ENCODE measurements at places on chromosomes 4 and X.
A peak's percentile ranks its signal among the peaks of the same experiment; 100 is the strongest.

DNA sequence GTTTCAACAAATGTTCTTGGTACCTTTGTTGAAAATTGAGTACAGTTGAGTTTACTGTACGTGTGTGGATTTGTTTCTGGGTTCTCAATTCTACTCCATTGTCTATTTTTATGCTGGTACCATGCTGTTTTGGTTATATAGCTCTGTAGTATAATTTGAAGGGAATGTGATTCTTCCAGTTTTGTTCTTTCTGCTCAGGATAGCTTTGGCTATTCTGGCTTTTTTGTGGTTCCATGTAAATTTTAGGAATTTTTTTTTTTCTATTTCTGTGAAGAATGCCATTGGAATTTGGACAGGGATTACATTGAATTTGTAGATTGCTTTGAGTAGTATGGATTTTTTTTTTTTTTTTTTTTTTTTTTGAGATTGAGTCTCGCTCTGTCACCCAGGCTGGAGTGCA lies 373.4 kb downstream of the IL15 start:
- no peak for DNase-seq

DNA sequence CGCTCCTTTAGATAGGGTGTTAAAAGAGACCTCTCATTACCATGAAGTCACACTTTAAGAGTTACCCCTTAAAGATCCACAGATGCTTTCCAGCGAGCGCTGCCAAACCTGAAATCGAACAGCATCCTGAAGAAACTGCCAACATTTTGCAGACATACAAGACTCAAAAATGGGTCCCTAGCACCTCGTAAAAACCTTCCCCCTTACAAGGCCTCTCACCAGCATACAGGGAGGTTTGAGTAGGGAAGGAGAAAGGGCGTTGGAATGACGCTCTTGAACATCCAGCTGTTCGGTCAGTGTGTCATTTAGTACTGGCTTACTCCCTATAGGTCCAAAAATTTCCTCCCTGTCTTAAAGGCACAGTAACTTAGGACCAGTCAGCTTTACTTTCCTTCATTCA lies 45.3 kb upstream of the PGRMC1 start:
- peak; percentile 4 for DNase-seq

DNA sequence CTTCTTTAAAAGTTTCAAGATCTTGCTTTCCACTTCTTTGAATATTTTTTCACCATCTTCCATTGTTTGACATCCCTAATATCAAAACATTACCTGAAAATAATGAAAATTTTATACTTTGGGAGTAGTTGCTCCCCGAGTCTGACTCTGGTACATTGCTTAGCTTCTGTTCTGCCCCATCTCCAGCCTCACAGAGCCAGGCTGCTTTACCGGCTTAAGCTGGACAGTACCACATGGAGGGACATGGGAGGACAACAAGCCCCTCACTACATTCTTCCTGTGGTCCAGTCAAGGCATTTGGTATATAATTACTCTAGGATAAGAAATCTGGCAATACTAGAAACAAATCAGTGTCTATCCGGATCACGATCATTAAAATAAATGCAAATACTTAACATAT lies 60.2 kb downstream of the UGT8 start:
- DNase-seq, result no peak

DNA sequence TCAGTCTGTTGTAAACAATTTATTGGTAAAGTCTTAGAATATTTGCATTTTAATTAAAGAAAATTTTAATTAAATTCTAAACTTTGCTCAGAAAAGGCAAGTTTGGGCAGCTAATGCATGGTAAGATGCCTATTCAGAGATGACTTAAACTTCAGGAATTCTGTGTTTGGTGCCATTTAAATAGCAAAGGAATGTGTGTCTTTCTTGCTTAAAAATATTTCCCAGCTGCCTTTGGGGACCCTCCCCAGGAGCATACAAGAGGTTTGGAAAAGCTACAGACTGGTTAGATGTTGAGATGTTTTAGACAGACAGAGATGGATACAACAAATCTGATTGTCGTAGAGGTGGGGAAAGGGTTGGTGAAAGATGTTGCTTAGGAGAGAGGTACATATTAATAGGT lies 36.5 kb downstream of the AFF2 start:
- no peak for DNase-seq

DNA sequence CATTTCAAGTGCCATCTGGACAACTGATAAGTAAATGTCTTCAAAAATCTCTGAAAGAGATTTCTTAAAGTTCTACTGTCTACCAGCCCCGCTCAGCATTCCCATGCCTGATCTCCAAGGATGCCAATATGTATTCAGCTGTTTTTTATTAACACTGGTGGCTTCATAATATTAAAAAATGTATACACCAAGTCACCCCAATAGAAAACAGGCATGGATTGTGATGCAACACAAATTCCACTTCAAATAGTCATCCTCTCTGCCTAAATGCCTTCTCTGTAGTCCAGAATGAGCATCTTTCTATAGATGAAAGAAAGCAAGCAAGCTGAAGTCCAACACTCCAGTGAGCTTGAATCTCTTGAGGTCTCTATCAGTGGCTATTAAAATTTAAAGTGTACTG lies 152.2 kb upstream of the PPARGC1A start:
- DNase-seq, result no peak

GRCh38 chr4:34112573-34112972 lies 2131.7 kb downstream of the ARAP2 start:
- no peak for DNase-seq

DNA sequence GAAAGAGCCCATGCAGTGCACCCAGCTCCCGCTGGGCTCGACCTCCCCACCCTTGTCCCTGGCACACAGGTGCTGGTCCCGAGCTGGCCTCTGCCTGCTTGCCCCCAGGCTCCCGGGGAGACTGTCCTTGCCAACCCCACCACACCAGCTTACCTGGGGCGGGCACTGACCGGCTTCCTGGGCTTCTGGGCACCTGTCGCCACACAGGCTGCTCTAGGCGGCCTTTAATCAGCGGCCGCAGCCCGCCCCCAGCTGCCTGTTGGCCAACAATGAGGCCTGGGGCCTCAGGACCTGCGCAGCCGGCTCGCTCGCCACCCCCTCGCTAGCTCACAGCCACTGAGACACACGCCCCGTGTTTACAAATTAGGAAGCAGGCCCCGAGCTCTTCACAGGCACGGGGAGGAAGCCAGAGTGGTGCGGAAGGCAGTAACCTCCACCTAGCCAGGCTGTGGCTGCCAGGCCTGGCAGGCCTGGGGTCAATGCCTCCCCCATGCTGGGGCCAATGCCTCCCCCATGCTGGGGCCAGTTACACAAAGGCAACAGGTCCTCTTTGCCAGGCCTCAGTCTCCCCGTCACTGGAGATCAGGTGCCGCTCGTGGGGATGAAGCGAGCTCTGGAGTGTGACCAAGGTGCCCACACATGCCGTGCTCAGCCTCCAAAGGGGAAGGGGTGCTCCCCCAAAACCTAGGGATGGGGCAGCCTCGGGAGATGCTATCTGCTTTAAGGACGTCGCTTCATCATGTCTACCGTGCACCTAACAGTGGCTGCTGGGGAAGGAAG lies at the start of gene TREX2:
TREX2 (minus strand) TSS at position 201 of the 780 bp plus-strand sequence. CDS start 626 bp downstream, outside the sequence.
- no peak for DNase-seq

GRCh38 chrX:9336456-9336855 lies 128.4 kb upstream of the TBL1X start:
- no peak for DNase-seq

DNA sequence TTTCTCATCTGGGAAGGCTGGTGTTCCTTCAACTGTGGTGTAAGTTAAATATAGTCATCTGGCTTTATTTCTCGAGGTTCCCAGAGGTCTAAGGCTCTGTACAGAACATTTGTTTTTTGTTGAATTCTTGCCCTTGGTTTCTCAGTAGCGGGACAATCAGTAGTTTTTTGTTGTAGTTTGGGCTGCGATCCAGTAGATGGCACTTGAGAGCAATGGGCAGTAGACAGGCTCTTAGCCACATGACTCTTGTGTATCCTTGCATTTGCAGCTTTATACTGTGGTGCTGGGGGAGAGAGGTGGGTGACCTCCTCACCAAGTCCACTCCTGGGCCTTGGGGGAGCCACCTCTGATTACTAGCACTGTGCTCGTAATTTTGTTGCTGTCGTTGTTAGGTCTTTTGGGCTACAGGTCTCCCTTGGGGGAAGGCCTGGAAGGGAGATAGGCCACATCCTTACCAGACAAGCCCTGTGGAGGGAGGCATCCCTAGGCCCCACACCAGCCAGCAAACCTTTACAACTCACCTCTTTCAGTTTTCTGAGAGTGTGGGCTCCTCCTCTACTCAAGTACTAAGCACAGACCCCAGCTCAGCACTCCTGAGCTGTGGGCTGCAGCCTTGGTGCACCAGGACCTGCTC lies 8.1 kb downstream of the ETDB start:
- DNase-seq, result no peak

DNA sequence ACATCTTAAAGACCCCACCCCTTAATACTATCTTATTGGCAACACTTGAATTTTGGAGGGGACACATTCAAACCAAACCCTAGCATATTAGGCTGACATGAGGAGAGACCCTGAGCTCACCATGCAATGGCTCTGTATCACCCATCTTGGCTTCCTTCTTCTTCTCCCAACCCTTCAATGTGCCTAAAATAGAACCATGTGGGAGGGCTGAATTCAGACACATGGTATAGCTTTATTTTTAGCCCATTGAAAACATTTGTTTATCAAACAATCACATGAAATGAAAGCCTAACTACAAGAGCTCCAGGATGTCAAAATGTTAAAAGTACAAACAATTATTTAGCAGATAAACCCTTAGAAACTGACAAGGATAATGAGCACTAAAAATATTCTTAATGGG lies 81.6 kb downstream of the RASL11B start:
- DNase-seq, result no peak

GRCh38 chr4:125639182-125639621 lies 324.4 kb downstream of the FAT4 start:
- no peak for DNase-seq

- no peak for DNase-seq
These were observed 72.5 kb downstream of the UBE2K start for GRCh38 chr4:39770471-39770870.

DNA sequence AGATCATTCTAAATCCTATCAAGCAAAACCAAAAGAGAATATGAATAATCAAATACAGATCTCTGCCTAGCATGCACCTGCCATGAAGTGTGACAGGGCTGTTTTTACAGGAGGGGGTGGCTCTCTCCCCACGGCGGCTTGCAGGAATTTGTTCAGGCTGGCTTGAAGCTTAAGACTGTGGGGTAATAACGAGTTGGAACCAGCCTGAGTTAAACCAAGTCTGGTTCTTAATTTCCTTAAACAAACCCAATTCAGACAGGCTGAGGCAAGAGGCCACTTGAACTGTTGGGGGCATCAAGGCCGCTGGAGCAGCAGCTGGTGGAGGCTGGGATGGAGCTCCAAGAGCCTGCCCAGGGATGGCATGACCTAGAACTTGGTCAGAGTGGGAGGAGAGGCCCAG lies 45.1 kb upstream of the LGI2 start:
- DNase-seq, result no peak

DNA sequence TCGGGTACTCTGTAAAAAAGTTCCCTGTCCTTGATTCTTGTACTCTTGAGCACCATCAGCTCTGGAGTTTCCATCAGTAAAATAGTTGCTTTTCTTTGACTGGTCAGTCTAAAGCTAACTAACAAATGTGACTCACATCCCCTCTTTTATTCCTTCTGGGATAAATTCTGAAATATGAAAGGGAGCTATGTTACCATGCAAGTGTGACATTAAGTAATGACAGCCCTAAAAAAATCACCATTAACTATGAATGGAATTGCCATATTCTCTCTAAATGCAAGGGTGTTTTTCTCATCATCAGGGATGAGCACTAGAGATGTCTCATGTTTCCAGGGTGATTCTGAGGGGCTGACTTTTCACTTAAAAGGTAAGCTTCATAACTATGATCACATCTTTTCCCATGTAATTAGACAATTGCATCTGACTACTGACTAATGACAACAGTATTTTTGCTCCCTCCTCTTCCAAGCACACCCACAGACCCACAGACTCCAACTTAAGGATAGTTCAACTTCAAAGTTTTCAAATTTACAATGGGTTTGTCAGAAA lies 26.9 kb upstream of the RASGEF1B start:
- no peak for DNase-seq

DNA sequence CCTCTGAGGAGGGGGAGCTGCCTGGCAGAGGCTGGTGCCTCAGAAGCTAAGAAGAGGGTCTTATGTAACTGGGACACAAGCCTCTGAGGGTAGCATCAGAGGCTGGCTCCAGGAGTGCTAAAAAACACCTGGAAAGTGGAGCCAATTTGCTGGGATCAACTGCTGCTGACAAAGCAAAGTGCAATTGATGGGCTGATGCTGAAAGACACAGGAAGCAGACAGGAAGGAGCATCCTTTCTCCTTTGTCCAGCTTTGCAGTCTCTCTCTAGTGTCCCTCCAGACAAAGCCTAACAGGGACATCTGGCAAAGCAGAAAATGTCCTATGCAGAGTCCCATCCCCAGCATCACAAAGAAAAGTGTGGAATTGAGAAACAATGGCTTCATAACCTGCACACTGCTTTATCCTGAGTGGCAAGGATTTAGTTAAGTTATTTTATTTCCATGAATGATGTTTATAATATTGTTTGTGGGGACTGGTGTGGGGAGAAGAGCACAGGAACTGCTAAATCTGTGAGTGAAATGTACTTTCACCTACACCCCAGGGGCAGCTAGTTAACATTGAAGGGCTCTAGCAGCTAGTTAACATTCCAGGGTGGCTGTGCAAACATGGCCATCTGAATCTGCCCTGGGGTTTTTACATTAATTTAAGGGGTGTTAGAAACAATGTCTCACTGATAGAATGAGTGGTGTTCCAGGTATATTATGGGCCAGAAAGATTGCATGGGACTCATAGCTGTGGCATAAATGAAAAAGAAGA lies 25.6 kb upstream of the MBTPS2 start:
- no peak for DNase-seq

- DNase-seq, result peak; percentile 40
These were observed 10.6 kb upstream of the ELF4 start for GRCh38 chrX:130120746-130121504.

DNA sequence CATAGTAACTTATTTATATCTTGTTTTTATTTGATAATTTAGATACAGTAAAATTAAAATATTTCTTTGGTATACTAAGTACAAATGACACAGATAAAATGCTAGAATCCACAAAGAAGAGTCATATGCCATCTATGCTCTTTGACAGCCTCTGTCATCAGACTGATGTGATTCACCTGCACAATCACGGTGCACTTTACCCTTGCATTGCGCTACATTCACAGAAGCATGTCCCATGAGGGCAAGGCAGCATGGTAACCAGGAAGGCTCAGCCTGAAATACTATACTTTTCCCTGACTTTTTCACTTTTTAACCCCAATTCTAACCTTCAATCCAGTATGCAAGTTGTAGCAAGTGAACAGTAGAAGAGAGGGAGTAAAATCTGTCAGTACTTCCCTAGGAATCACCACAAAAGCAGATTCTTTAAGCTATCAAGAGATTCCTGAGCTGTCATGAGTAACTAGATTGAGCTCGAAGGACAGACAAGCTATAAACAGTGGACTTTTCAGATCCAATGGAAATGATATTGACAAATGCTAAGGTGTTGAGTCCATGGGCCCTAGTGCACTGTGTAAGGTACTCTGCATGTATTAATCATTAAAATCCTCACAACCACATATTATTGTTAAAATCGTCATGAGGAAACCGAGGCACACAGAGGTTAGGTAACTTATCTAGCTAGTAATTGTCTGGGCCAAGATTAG lies 14.2 kb downstream of the SEC24D start:
- peak; percentile 19 for DNase-seq
